ENCODE measurements at places on chromosomes 4 and X.

DNA sequence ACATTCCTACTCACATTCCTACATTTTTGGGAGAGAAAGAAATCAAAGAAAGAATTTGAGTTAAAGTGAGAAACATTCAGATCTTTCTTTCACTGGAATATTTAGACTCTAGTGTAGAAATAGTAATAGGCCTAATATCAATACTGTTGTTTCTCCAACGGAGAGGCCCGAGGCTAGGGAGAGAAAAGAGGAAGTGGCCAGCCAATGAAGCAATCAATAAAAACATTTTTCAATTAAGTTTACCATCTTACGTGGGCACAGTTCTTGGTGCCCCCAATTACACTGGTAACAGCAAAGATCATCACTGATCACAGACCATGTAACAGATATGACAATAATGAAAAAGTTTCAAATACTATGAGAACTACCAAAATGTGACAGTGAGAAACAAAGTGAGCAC is 281.4 kb downstream of the GPM6A start:
- no peak for DNase-seq

- no peak for DNase-seq
Observed at GRCh38 chrX:48919360-48919841, 577 bp upstream of the PIM2 start.

GRCh38 chrX:131792356-131792749 is 230.7 kb upstream of the STK26 start:
- DNase-seq = no peak

DNA sequence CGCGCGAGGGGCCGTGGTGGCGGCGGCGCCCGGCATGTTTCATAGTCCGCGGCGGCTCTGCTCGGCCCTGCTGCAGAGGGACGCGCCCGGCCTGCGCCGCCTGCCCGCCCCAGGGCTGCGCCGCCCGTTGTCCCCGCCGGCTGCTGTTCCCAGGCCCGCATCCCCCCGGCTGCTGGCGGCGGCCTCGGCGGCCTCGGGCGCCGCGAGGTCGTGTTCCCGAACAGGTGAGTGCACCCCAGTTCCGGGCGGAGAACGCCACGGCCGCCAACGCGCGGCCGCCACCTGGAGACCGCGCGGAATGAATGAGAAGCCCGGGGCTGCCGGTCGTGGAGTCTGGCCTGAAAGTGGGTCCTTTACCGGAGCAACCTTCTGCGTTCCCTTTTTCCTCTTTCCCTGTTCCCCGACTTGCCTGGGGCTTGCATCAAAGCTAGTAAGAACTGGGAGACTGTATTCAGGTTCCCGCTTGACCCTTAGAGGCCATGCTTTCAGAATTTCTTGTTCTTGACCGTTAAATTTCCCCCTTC is 429 bp downstream of the NOCT start:
- peak; percentile 42 for DNase-seq

DNA sequence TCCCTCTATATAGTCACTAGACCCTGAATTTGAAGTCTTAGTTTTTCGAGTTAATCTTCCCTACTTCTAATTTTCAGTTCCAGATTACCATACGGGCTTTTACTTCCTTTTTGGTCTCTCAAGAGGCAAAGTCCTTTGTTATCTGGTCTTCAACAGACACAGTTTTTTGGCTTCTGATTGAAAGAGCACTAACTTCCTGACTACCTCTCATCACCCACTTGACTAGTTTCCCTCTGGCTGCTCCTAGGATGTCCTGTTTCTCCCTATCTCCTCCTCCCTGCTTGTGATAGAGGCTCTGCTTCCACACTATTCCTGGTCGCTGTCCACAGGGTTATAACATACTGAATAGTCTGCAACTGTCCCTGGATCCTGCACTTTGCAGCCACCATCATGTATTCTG is 16.7 kb upstream of the WDR44 start:
- no peak for DNase-seq

- DNase-seq = no peak
Observed at GRCh38 chr4:169312690-169313422, 42.1 kb upstream of the SH3RF1 start.

DNA sequence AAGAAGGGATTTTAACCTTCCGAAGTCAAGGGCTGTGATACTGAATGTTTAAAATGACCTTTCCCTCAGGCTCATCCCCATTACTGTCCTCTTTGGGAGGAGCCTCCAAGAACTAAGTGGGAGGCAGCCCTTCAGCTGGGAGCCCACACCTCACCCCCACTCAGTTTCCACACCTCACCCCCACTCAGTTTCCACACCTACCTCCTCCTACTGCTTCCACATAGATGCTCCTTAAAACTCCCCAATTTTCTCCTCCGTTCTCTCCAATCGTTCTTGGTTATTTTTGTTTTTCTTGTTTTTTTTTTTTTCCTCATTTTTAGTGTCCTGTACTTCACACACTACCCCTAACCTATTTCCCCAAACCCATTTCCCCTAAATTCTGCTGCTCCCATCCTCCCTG is 31.6 kb upstream of the ANXA3 start:
- DNase-seq = no peak

Measured in EH (cell line).